ENCODE measurements at places on chromosomes 6 and 20.

GRCh38 chr6:1267790-1268762 lies 43.8 kb upstream of the FOXQ1 start:
- DNase-seq, result no peak

DNA sequence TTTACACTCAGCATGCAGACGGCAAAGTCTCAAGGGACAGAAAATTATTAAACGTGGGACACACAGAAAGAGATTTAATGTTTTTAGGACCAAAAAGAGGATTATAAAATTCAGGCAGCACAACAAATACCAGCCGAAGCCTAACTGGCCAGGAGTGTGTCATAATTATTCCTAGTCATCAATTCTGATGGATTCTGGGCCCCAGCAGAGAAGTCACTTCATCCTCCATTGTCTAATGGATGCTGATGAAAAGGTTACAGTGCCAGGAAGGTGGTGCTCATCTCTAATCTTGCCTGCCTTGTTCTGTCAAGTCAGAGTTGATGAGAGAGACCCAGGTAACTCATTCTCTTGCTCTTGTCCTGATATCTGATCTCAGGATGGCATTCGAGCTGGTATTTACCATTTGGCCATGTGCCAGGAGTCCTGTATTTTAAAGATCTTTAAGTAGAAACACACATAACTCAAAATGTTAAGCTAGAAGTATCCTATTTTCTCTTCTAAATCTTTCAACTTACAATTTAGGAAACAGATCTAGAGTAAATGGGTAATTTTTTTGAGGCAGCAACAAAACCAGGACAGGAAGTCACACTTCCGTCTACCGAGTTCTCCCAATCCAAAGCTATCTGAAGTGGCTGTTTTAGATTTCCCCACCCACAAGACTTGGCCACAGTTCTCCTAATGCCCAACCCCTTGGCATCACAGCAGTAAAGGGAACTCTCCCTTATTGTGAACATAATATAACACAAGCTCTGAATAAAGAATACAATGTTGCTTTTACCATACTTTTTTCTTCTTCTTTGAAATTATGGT lies 50.0 kb downstream of the ADAT2 start:
- DNase-seq, result no peak

DNA sequence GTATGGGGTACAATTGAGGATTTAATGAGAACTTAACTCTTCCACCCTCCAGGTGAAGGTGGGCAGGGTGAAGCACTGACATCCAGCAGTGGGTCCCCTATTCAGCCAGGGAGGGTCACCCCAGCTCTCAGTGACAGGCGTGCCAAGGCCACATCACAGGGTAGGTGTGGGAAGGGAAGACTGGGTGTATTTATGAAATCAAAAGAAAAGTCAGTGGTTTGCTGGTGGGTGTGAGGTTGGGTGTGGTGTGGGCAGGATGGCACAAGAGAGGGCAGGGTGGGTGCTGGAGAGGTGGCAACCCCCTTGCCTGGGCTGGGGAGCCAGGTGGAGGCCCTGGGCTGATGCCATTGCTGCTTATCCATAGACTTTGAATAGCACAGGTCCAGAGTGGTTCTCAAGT lies 16.6 kb downstream of the SYNDIG1 start:
- DNase-seq, result no peak

DNA sequence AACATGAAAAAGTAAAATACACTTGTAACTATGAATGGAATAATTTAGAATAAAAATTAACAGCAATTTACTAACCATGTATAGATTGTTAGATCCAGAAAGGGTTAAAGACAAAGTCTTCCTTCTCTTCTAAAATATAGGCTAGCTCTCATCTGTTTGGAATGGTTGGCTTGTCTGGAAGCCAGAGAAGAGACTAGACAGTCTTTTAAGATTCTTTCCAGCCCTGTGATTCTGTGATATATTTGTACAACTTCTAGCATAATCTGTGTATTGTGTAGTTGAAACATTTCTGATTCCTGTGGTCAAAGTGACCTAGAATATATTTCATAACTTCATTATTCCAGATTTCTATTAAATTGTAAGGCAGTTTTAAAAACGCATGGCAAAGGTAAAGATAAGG lies 196.6 kb downstream of the UST start:
- DNase-seq, result no peak

- no peak for DNase-seq
These were observed 304.7 kb downstream of the SOX4 start for GRCh38 chr6:21898107-21898796.

DNA sequence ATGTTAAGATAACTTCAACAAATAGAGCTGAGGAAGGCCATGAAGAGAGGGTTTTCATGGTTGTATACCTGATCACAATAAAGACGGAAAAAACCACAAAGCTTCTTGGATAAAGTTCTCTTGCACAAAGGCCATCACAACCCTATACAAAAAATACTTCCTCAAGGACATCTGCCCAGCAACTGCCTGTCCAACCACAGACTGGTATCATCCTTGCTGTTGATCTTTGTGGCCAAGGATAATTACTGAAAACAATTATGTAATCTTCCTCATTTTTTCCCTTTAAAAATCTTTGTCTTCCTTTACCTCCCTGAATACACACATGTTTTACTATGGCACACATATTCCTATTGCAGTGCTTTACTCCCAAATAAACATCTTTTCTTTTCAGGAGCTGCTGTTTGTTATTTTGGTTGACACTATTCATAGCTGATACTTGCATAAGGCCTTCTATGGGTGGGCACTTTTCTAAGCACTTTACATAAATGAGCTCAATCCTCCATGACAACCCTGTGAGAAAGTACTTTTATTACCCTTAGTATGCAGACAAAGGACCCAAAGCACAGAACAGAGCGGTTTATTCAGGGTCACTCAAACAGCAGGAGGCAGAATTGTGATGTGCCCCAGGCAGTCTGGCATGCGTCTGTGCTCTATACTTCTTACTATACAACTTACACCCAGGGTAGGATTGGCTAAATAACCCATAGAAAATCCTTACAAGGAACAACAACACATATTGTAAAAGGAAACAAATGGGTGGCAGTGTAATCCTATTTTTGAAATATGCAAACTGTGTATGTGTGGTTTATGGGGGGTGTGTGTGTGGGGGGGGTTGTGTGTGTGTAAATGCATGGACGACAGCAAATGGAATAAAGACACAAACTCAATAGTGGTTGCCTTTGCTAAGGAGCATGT lies 35.1 kb downstream of the SNRNP48 start:
- no peak for DNase-seq

DNA sequence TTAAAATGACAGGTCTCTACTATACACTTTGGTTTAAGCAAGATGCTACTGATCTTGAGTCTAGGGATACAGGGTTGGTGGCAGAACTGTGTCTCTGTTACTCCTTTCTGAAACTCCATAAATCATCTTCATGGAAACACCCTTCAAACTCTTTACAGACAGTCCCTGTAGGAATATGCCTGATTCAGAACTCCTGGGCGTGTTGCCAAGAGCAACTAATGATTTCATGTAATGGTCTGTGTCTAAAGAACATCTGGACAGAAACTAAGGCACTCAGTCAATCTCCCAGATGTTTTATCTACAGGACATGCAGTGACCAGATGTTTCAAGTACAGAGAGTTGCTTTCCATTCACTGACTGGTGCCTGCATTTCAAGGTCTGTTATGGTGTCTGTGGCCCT lies 464.4 kb upstream of the CHD6 start:
- no peak for DNase-seq

GRCh38 chr6:72977114-72977513 lies 248.2 kb downstream of the KHDC1L start:
- no peak for DNase-seq

GRCh38 chr20:25605148-25605547 lies 18.7 kb downstream of the NANP start:
- no peak for DNase-seq

DNA sequence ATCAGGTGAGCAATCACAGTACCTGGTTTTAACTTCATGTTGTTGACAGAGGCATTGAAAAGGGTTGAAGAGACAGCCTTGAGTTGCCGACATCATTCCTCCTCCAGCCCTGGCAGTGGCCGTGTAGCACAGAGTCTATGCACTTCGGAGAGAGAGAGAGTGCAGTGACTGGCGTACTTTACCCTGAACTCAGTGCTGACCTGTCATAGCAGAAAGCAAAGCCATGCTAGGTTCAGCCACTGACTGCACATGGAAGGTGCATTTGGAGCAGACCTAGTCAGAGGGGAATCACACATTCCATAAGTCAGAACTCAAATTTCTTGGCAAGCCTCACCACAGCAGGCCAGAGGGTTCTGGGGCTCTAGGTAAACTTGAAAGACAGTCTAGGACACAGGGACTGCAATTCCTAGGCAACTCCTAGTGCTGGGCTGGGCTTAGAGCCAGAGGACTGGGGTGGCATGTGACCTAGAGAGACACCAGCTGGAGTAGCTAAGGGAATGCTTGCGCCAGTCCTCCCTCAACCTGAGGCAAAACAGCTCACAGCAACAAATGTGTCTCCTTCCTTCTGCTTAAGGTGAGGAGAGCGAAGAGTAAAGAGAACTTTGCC lies 69.1 kb downstream of the ELOVL4 start:
- DNase-seq, result no peak

- no peak for DNase-seq
These were observed 16.3 kb downstream of the COL21A1 start for GRCh38 chr6:56230976-56231566.

DNA sequence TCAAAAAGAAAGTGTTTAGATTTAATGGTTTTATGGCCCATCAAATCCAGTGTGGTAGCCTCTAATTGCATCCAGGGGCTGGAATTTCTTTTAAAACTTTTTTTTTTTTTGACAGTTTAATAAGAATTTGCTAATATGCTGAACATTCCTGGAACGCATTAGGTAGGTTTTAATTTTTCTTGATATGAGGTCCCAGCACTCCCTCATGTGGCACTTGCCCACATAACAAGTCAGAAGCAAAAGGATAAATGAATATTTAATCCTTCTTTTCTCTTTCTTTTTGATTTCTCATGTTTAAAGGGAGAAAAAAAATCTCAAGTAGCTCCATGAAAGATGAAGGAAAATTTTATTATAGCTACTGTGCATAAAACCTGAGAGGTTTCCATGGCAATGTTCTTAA lies 13.5 kb downstream of the HAO1 start:
- no peak for DNase-seq

GRCh38 chr20:33685328-33686099 lies 671 bp downstream of the E2F1 start:
- DNase-seq, result no peak

- no peak for DNase-seq
These were observed 151.8 kb upstream of the HEY2 start for GRCh38 chr6:125597411-125598253.

- DNase-seq, result no peak
These were observed 12.4 kb downstream of the PKIG start for GRCh38 chr20:44594730-44595129.

DNA sequence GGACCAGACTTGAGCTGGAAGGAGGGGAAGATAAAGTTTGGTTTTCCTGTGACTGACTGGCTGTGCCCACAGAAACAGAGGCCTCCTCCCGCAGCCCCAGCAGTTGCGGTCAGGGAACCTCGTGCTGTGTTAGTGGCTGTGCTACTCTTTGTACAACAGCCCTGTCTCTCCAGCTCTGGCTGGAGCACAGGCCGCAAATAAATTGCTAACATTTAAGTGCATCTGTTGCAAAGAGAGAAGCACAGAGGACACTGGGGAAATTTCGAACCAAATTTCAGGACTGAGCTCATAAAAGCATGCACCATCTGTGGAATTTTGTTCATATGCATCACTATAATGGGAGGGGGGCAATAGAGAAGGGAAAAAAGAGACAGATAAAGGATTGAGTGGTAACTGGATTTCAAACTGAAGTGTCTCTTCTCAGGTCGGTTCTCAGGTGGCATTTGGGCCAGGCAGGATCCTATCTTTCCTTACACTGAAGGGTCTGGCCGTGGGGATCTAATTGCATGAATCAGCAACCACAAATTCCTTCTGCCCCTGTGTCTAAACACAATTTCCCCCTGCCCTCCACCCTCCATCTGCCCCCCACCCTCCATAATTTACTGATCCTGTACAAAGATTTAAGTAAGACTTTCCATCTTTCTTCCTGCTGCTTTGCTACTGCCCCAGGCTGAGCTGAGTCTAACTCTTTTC lies 88.9 kb upstream of the ATXN1 start:
- peak; percentile 39 for DNase-seq

DNA sequence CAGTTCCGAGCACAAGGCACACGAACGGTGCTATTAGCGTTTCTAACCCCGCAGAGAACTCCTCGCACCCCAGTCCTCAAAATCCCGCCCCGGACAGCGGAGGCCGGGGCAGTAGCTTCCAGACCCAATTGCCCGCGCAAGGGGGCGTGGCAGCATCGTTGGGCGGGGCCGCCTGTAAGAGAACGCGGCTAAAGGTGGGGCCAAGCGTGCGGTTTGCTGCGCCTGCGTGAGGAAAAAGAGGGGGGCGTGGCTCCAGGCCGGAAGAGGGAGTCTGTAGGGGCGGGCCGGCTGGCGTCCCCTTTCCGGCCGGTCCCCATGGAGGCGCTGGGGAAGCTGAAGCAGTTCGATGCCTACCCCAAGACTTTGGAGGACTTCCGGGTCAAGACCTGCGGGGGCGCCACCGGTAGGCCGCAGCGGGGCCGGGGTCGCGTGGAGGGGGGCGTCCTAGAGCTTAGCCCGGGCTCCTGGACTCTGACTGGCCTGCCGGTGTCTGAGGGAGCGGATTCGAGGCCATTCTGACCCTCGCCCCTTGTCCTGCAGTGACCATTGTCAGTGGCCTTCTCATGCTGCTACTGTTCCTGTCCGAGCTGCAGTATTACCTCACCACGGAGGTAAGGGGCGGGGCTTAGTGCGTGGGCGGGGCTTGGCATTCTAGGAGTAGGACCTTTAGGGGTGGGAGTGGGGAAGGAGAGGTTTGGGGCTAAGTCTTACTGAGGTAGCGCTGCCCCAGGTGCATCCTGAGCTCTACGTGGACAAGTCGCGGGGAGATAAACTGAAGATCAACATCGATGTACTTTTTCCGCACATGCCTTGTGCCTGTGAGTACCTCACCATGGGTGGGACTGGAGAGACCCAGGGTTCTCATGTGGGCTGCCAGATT lies at the start of gene ERGIC3:
TSS of gene ERGIC3 (plus strand) at position 296 of the 880 bp plus-strand sequence. CDS start at position 316, 20 bp downstream.
- DNase-seq, result peak; percentile 92

- DNase-seq, result no peak
These were observed 92.4 kb downstream of the PPP1R14C start for GRCh38 chr6:150235218-150235617.

DNA sequence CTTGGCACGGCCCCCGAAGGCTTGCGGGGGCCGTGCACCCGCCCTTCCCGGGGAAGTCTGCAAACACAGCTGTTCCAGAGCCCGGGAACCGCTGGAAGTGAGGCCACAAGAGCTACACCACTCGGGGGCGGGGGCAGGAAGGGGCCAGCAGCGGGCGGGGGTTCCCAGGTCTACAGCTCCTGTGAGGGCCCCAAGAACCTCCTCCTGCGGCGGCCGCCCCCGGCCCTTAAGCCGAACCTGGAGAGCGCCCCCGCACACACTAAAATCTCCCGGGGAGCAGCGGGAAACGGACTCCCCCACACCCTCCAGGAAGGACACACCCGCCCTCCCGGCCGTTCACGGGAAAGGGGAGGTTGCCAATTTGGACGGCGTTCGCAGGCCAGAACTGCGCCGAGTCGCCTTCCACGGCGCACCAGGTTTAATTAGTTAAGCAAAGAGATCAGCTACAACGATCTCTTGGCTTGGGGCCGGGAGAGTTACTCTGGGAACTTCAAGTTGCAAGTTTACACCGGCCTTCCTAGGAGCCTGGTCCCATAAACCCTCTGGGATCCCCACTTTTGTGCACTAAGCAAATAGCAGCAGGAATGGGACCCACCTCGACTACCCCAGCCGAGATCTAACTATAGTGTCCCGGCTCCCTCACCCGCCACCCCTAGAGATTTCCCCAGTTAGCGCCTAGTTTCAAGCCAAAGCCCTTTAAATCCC lies 1.7 kb downstream of the JAG1 start:
- no peak for DNase-seq

- DNase-seq, result no peak
These were observed 4.4 kb upstream of the TMEM14A start for GRCh38 chr6:52666523-52666922.

GRCh38 chr20:59398537-59399205 lies 98.3 kb downstream of the EDN3 start:
- no peak for DNase-seq

Data from GDM1 (cell line).